GM23338 (cell line): ENCODE measurements at places on chromosomes 7 and 10. TPM values are rescaled to one million over a fixed set of nuclear protein-coding genes. Genes with fewer than 3 reads are reported as not detected.

Gene HELLS
- total RNA-seq, result 776 and 869 TPM in 2 replicates

Gene SLC18A2
- 7.8 and 8.7 TPM in 2 replicates for total RNA-seq

Gene TACR2
- total RNA-seq, result 0.54 TPM in 1 of 2 replicates, not detected in the other

GRCh38 chr10:48769706-48770435, 85.2 kb downstream of the WDFY4 start:
- DNase-seq, result peak; percentile 49

GRCh38 chr7:10973942-10974911, 555 bp downstream of the PHF14 start:
- peak; percentile 65 for DNase-seq

DNA sequence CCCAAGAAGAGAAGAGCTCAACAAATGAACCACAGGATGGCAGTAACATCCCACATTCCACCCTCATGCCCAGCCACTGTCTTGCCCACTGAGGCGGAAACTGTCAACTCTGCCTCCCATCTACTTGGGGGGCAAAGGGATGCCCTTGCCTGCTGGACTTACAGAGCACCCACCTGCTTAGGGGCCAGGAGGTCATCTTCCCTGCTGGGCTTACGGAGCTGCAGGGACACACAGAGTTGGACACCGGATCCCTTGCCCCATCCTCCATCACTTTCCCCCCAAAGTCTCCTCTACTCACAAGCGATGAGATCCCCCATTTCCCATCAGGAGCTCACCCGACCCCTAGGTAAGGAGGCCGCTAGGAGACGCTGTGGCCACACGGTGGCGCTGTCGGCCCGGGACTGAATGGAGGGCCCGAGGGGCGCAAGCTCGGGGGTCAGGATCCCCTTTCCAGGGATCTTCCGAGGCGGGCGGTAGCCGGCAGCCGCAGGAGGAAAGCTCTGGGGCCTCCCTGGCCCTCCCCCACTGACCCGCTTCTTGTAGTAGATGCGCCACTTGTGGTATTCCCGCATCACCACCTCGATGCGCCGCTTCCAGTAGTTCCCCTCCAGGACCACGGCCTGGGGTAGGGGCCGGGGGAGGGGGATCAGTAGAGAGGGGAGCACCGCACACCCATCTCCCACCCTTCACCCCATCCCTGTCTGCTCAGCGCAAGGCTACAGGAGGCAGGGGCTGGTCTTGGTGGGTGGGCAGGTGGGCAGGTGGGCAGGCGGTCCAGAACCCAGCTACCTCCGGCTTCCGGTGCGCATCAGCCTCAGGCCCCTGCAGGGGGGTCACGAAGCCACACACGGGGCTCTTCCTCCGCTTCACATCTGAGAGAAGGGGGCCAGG, 17.3 kb downstream of the MLXIPL start:
- DNase-seq, result peak; percentile 96

GRCh38 chr10:84366041-84366440, 37.7 kb downstream of the CCSER2 start:
- no peak for DNase-seq

DNA sequence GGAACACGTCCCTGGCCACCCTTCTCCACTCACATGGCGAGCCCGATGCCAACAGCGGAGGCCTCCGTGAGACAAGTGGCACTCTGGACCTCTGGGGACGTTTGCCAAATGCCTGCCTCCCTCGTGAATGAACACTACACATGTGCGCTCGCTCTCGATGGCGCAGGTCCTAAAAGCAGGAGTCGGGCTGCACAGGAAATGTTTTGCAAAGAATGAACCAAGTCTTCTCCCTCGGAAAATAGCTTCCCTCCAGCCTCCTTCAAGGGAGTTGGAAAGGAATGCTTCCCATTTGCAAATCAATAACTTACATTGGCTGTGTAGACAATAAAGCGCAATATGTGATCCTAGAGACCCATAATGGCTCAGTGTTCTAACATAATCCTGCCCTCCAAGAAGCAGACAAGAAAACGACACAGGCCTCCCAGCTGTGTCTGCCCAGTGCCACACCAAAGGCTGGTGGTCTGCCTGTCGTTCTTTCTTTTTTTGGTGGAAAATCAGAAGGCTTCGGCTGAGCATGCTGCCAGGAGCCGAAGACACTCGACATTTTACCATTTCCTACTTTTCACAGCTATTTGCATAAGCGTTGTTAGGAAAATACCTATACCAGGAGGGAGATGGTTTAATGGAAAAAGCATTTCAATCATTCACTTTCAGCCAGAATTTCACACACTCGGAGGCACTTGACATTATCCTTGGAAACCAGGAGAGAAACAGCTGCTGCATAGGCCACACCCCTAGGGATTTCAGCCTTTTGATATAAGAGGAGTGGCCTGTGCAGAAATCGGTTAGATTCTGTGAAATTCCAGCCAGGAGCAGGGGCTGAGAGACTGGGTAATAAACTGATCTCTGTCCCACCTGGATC, 38.4 kb downstream of the ATXN7L1 start:
- peak; percentile 74 for DNase-seq

GRCh38 chr10:54880996-54881395, 80.0 kb upstream of the PCDH15 start:
- peak; percentile 17 for DNase-seq

DNA sequence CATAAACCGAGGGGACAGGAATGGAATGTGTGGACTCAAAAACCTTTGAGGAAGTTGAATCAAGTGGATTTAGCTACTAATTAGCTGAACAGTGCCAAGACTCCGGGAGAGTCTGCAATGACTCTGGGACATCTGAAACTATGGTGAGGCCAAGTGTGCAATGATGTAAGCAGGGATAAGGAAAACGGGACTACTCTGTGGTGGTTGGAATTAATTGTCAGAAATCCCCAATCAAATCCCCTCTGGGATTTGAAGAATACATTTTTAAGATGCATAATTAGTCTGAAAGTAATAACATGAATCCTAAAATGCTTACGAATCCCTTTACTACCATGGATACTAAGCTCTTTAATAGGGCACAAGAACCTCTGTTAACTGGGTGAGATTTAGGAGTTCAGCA, 602.8 kb downstream of the NRG3 start:
- DNase-seq, result no peak

DNA sequence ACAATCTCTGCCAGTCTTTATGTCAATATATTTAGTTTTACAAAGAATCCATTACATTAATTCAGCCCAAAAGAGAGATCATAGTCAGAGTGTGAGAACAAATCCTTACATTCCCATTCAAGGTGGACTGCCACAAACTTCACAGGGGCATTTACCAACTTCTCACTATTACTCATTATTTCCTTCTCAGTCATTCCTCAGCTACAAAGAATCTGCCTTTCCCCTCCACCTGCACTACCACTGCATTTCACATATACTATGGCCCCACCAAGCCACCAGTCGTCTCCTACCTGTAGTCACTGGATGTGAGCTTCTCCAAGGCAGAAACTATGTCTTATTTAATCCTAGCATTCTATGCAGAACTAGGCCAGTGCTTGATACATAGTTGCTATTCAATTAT, 94.3 kb downstream of the USP6NL start:
- no peak for DNase-seq

- no peak for DNase-seq
Measured at GRCh38 chr10:58969576-58969975, 206.9 kb upstream of the PHYHIPL start.
